ENCODE measurements at places on chromosomes 11 and 22.

DNA sequence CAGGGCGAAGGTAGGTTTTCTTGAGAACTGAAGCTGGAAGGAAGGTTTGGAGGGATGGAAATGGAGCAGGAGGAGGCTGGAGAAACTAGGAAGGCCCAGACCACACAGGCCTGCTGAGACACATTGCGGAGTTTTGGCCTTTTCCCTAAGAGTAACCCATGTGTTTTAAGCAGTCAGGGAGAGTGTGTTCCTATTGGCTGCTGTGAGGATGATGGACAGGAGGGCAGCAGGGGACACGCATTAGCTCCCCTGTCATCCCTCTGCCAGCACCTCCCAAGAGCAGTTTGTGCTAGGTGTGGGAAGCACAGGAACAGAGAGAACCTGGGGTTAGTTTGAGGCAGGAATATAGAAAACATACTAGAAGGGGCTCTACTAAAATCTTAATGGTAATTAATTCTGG is 842.1 kb downstream of the TBC1D22A start:
- no peaks in the 10 kb centered on the region for H3K4me1 ChIP-seq
- no peak overlapping the region for H3K27ac ChIP-seq
- no peak for DNase-seq
- no peaks in the 10 kb centered on the region for H3K36me3 ChIP-seq

GRCh38 chr22:39183991-39184585 is 31.6 kb upstream of the CBX7 start:
- H3K4me1 ChIP-seq, result no peaks in the 10 kb centered on the region
- no peak overlapping the region for H3K27ac ChIP-seq
- H3K36me3 ChIP-seq, result no peaks in the 10 kb centered on the region
- H3K4me3 ChIP-seq, result no peak overlapping the region

DNA sequence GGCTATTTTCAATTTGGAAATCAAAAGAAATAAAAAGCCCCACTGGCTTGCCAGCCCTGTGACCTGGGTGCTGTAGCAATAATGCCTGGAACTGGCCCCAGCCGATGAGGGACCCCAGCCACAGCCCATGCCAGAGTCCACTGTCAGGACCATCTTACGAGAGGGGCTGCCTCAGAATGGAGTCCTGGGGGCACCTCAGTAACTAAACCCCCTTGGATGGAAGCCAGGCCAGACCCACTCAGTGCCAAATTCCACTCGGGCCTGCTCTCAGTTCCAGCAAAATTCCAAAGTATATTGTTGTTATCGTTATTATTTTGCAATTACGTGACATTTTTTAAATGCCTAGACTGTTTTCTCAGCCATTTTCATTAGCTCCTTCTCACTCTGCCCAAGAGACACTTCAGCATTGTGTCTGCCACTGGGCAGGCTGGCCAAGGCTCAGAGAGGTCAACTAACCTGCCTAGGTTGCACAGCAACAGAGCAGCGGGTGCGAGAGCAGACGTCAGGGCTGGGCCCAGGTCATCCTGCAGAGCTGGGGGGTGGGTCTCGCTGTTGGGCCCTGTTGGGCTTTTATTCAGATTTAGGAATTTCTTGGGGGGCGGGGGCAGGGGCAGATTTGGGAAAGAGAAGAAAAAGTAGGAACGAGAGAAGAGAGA is 19.5 kb downstream of the CDKN1C start:
- H3K4me3 ChIP-seq, result no peak overlapping the region
- no peaks in the 10 kb centered on the region for H3K4me1 ChIP-seq
- no peaks in the 10 kb centered on the region for H3K36me3 ChIP-seq
- H3K27me3 ChIP-seq, result peaks cover 43% of the 10 kb centered on the region

DNA sequence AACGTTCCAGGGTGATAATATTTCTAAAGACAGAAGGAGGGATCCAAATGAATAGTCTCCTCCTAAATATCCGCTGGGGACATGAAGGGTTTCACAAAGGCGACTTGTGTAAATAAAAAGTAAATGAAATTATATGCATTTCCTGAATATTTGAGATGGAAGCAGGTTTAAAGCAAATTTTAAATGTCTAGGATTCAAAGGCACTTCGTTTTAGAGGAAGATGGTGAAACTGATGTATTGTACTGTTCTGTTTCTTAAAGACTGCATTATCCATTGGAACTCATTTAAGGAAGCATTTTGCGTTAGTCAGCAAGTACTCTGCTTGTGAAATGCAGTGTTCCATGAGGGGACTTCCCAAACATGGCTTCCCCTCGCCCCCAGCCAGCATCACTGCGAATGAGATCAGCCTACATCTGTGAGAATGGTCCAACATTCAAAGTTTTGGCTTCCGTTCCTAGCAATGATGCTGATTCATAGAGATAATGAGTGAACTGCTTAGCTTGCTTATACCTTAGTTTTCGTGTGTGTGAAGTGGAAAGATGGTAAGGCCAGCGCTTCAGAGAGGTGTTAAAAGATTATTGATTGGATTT is 1.5 kb downstream of the RAB39A start:
- peak; percentile 29 for DNase-seq
- peaks cover 12% of the 10 kb centered on the region for H3K4me1 ChIP-seq
- H3K36me3 ChIP-seq, result no peaks in the 10 kb centered on the region
- peaks cover 34% of the 10 kb centered on the region for H3K27me3 ChIP-seq

DNA sequence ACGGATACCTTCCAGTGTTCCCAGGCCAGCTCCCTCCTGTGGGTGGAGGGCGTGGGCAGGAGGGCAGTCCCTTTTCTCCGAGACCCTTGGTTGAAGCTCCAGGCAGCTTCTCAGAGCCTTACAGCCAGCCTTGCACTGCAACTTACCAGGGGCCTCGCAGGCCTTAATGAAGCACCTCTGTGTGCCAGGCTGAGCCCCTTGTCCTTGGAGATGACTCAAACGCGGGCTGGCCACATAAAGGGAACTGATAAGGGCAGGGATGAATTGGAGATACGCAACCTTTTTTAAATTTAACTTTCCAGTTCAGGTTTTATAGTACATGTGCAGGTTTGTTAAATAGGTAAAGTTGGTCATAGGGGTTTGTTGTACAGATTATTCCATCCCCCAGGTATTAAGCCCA is 72.7 kb downstream of the WNT7B start:
- peaks cover 16% of the 10 kb centered on the region for H3K27me3 ChIP-seq
- no peaks in the 10 kb centered on the region for H3K36me3 ChIP-seq
- H3K4me1 ChIP-seq, result no peaks in the 10 kb centered on the region
- no peak for DNase-seq
- no peak overlapping the region for H3K27ac ChIP-seq

GRCh38 chr11:128906185-128907050 is 15.3 kb downstream of the KCNJ5 start:
- H3K27ac ChIP-seq, result no peak overlapping the region
- peak overlapping the region; percentile 61 for H3K4me3 ChIP-seq
- peaks cover 6% of the 10 kb centered on the region for H3K4me1 ChIP-seq
- H3K36me3 ChIP-seq, result no peaks in the 10 kb centered on the region
- peaks cover 45% of the 10 kb centered on the region for H3K27me3 ChIP-seq

GRCh38 chr11:16009021-16009420 is 347.3 kb downstream of the SOX6 start:
- H3K4me3 ChIP-seq, result no peak overlapping the region
- H3K27ac ChIP-seq, result no peak overlapping the region
- DNase-seq, result no peak
- H3K27me3 ChIP-seq, result no peaks in the 10 kb centered on the region
- no peaks in the 10 kb centered on the region for H3K36me3 ChIP-seq

DNA sequence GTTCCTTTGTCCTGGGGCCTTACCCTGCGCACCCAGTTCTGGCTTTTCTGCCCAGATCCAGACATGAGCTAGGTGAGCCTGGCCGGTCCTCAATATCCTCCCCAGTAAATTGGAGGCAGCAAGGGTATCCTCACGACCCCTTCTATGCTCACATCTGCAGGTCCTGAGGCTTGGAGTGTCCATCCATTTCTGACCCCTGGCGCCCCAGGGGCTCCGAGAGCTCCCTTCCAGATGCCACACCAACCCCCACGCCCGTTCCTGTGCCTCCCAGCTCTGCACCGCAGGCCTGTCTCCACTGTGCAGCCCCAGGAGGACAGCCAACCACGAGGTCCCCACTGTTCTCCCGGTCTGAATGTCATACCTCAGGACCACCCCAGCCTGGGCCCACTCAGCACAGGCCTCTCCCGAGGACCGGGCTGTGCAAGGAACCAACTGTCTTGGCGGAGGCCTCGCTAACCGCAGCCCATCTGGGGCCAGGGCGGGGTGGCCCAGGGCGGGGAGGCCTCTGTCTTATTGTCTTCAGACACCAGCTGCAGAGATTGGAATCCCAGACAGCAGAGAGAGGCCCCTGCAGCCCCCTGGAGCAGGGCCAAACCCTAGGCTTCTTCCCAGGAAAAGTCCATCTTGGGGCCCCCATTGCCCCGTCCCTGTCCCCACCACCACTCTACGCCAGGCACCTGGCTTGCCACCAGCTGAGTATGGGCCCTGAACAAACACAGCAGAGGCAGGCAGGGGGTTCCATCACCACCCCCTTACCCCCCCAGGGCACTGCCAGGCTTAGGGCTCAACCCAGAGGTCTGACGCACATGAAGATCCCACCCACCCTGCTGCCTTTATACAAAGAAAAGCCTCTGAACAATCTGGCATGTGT is 39.3 kb downstream of the ALX4 start:
- no peak overlapping the region for H3K4me3 ChIP-seq
- DNase-seq, result no peak
- no peak overlapping the region for H3K27ac ChIP-seq
- H3K27me3 ChIP-seq, result peaks cover 4% of the 10 kb centered on the region

GRCh38 chr11:125591649-125592304 is 875 bp upstream of the STT3A start:
- DNase-seq, result peak; percentile 60
- peaks cover 44% of the 10 kb centered on the region for H3K4me1 ChIP-seq
- H3K36me3 ChIP-seq, result peaks cover 26% of the 10 kb centered on the region
- H3K27ac ChIP-seq, result peak overlapping the region; percentile 95
- peak overlapping the region; percentile 97 for H3K4me3 ChIP-seq
- no peaks in the 10 kb centered on the region for H3K27me3 ChIP-seq

GRCh38 chr11:74583024-74583624 is 9.3 kb upstream of the POLD3 start:
- peaks cover 2% of the 10 kb centered on the region for H3K4me1 ChIP-seq
- H3K27me3 ChIP-seq, result no peaks in the 10 kb centered on the region
- no peaks in the 10 kb centered on the region for H3K36me3 ChIP-seq
- no peak for DNase-seq
- no peak overlapping the region for H3K4me3 ChIP-seq

DNA sequence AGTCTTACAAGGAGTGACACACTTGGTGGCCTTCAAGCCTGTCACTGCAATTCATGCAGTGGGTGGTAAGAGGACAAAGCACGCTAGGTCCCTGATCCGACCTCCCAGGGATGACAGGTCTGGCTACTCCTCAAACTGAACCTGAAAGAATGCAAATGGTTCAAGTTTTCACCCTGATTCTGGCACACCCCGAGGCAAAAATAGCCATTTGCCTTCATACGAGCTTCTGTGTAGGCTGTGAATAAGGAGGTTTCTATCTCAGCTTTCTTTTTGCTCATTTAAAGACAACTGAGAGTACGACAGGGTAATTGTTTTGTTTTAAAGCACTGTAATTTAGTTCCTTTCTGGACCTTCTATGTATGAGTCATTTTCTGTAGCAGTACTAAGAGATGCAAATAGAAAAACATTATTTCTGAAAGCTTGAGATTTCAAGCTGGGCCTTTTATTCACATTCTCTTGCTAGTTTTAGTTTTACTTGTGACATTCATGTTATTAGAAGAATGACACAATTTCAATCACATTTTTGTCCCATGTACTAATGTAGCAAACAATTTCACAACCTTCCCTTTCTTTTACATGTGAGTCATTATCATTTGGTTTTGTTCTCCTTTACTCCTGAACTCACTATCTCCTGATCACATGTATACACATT is 56.6 kb upstream of the FDX1 start:
- peak overlapping the region; percentile 3 for H3K4me3 ChIP-seq
- peaks cover 3% of the 10 kb centered on the region for H3K27me3 ChIP-seq
- peak; percentile 55 for DNase-seq
- no peaks in the 10 kb centered on the region for H3K36me3 ChIP-seq
- H3K27ac ChIP-seq, result peak overlapping the region; percentile 56

DNA sequence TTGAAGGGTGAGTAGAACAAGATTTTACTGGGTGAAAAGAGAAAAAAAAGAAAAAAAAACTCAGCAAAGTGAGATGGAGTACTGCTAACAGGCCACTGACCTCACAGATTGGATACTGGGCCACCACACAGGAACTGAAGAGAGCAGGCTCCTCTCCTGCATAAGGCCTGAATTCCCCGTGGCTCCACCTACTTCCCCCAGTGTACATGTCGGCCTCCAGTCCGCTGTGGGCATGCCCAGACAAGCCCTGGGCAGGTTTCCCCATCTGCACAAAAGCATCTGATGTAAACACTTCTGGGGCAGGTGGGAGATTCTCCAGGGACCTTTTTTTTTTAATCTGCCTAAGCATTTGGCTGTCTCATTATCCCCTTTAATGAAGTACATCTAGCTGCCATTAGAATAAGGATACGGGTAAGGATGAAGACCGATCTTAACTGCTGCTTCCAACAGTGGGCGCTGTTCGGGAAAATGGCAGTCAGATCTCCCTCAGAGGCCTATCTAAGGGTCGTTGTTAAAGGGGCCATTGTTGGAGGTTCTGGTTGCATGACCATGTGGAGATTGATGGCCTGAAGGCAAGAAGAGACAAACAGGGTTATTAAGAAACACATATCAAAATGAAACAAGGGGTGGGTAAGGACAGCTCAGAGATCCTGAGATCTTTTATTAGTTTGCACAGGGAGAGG is 48.5 kb downstream of the MS4A13 start:
- H3K27me3 ChIP-seq, result peaks cover 7% of the 10 kb centered on the region
- DNase-seq, result peak; percentile 10
- H3K4me1 ChIP-seq, result no peaks in the 10 kb centered on the region
- H3K4me3 ChIP-seq, result no peak overlapping the region
- no peaks in the 10 kb centered on the region for H3K36me3 ChIP-seq

- no peak for DNase-seq
- H3K4me3 ChIP-seq, result no peak overlapping the region
- no peaks in the 10 kb centered on the region for H3K36me3 ChIP-seq
- H3K4me1 ChIP-seq, result peaks cover 7% of the 10 kb centered on the region
- peaks cover 5% of the 10 kb centered on the region for H3K27me3 ChIP-seq
Measured at GRCh38 chr11:11569936-11570491, 51.8 kb downstream of the GALNT18 start.
